ENCODE measurements at places on chromosomes 3 and 15. TPM values are rescaled to one million over a fixed set of nuclear protein-coding genes. Genes with fewer than 3 reads are reported as not detected.

The ELL3 gene
- total RNA-seq, result 2.1 TPM

The SLC22A13 gene
- not detected for total RNA-seq

The CLRN1 gene
- not detected for total RNA-seq

The GRAMD2A gene
- total RNA-seq, result not detected

The SLC7A14 gene
- 3.4 TPM for total RNA-seq

The RGMA gene
- total RNA-seq, result 0.15 TPM

Measured in glomerular endothelial cell (primary cell).